ENCODE measurements at places on chromosomes 2 and 18. TPM values are rescaled to one million over a fixed set of nuclear protein-coding genes. Genes with fewer than 3 reads are reported as not detected.

MC5R gene
- not detected for total RNA-seq

COL5A2 gene
- 75.7 TPM for total RNA-seq

TLX2 gene
- total RNA-seq, result 0.48 TPM

MATN3 gene
- total RNA-seq, result 10.6 TPM

CHST9 gene
- total RNA-seq, result not detected

MSH6 gene
- total RNA-seq, result 90.0 TPM

RGPD8 gene
- total RNA-seq, result 1.6 TPM

TDRD15 gene
- not detected for total RNA-seq

PSTPIP2 gene
- total RNA-seq, result 0.52 TPM

PID1 gene
- 4.0 TPM for total RNA-seq

GPR35 gene
- total RNA-seq, result 0.50 TPM

PRKAG3 gene
- total RNA-seq, result not detected

CTAGE1 gene
- not detected for total RNA-seq

REG3A gene
- not detected for total RNA-seq

RUFY4 gene
- total RNA-seq, result not detected

KCNK3 gene
- total RNA-seq, result 0.76 TPM

ORMDL1 gene
- 39.3 TPM for total RNA-seq
